NCI-H2107 (cell line): ENCODE measurements at places on chromosomes 2 and 18.

- DNase-seq: no peak
These were observed 133.3 kb downstream of the GFPT1 start for GRCh38 chr2:69253611-69254301.

DNA sequence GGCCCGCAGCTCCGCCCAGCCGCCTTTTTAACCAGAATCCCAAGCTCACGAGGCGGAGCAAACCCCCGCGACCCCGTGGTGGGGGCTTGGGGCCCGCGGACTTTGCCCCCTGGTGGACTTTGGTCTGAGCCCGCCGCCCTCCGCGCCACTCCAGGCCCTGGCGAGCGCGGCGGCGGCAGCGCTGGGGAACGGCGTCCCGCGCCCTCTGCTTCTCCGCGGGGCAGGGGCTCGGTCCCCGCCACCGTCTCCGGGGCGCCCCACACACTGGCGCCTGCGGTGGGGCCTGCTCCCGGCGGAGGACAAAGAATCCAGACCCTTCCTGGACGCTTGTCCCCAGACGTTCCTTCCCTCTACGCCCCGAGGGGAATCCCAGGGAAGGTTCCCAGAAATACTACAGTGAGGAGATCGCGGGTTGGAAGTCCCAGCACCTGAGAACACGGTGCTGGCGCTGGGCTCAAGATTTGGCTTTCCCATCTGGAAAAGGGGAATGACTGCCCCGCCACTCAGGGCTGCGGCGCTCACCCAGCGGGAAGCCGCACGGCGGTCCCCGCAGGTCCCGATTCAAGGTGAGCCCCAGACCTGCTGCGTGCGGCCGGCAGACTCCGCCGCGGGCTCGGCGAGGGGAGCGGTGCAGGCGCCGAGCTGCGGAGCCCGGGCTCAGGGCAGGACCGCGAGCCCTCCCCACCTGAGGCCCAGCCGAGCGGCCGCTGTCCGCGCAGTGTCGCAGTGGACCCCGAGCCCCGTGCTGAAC lies at the start of gene HAAO:
HAAO (minus strand) TSS at position 1 of the 751 bp plus-strand sequence. CDS start 47 bp downstream, outside the sequence.
- no peak for DNase-seq

DNA sequence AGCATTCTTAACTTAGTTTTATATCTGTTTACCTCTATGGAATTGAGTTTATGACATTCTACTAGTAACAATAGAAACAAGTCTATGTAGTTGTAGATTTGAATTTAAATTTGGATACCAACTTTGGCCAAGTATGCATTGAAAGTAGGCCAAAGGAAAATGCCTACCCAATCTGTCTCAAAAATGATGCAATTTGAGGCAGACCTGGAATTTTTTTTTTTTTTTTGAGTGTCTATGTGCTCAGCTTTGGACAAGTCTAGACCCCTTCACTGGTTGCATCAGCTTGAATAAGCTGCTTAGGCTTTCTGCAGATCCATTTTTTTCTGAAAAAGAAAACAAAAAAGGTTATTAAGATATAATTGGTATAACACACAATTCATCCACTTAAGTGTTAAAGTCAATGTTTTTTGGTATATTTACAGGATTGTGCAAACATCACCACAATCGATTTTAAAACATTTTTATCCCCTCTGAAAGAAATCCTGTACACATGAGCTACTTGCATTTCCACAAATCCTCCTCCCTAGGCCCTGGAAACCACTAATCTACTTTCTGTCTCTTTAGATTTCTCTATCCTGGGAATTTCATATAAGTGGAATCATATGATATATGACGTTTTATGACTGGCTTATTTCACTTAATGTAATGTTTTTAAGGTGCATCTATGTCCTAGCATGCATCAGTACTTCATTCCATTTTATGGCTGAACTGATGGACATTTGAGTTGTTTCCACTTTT lies 185.1 kb upstream of the CCDC68 start:
- no peak for DNase-seq

DNA sequence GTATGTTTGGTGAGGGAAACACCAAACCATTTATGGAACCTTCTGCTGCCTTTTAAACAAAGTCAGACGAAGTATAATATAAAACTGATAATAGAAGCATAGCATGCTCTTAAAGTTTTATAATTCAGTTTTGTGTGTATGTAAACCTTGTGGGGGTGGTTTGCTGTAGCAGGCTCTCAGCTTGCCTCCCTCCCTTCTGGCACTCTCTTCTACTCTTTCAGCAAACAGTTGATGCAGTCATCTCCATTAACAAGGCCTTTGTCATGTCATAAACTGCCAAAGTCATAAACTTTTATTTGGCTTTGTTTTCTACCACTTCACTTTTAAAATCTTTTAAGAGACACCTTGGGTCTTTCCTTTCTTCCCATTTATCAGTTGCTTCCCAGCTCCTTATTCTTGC lies 448.2 kb upstream of the SETBP1 start:
- no peak for DNase-seq

- no peak for DNase-seq
These were observed 147.0 kb upstream of the LINC00305 start for GRCh38 chr18:64295839-64296238.

GRCh38 chr2:27583390-27583915 lies 611 bp downstream of the ZNF512 start:
- no peak for DNase-seq

DNA sequence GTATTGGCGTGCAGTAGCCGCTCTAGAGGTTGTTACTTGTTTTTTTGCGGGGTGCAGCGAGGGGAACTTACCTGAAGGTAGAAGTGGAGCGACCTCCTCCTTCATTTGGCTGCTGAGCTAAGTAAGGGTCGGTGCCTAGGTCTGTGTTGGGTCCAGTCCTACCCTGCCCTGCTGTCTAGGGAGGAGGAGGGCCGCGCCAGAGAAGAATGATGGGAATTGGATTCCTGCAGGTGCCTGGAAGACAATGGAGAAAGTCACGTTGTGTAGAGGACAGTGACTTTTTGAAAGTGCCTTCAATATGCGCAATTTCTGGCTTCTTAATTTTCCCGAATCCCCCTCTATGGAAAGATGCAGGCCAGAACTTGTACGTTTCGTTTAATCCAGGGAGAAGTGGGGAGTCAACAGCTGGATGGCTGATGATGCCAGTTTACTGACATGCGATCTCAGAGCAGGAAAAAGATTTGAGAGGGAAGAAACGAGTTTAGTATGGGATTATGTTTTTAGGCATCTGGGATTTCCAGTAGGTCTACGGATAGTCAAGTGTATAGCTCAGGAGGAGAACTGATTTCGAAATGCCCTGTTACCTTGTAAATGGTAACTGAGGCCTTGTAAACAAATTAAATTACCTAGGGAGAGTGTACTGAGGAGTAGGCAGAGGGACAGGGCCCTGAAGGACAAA lies 653 bp downstream of the MRPS9 start:
- no peak for DNase-seq

DNA sequence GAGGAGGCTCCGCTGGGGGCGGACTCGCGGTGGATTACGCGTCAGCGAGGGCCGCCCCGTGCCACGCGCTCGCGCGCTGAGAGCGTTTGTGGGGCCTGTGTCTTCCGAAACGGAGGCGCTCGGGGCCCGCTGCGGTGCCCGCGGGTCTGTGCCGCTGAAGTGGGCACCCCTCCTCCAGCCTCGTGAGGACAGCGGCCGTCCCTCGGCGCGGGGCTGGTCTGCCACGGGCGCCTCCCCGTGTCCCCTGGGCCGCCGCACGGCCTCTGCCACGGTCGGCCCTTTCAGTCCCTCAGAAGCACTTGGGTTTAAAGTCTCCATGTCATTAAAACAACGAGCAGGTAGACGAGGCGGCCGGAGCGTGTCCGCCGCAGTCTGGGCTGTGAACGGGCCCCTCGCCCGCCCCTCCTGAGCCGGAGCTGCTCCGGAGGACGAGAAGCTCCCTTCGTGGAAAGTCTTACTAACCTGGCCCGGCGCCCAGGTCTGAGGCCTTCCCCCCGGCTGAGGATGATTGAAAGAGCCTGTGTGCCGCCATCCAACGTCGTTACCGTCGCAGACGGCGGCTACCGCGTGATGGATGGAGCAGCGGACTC lies 97.6 kb downstream of the NFATC1 start:
- DNase-seq: no peak

DNA sequence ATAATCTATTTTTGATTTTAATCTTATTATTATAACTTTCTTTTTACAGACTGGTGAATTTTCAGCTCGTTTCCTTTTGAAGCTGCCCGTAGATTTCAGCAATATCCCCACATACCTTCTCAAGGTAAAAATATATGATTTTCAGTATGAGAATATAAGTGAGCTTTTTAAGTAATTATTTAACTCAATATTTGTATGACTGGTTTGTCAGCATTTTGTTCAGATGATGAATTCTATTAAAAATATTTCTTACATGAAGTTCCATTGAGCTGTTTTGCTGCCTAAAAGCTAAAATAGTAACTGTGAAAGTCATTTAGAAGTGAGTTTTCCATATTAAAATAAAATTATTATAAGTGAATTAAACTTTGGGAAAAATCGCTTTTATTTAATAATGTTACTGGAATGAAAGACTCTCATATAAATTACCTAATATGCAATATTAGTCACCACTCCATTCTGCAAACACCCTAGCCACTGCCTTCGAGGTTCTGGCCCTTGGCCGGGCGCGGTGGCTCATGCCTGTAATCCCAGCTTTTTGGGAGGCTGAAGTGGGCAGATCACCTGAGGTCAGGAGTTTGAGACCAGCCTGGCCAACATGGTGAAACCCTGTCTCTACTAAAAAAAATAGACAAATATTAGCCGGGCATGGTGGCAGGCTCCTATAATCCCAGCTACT lies 155.3 kb downstream of the BABAM2 start:
- no peak for DNase-seq

GRCh38 chr2:1775511-1776035 lies 31.3 kb upstream of the PXDN start:
- DNase-seq: no peak

- no peak for DNase-seq
These were observed 75.4 kb upstream of the KCNE4 start for GRCh38 chr2:222976521-222977061.

DNA sequence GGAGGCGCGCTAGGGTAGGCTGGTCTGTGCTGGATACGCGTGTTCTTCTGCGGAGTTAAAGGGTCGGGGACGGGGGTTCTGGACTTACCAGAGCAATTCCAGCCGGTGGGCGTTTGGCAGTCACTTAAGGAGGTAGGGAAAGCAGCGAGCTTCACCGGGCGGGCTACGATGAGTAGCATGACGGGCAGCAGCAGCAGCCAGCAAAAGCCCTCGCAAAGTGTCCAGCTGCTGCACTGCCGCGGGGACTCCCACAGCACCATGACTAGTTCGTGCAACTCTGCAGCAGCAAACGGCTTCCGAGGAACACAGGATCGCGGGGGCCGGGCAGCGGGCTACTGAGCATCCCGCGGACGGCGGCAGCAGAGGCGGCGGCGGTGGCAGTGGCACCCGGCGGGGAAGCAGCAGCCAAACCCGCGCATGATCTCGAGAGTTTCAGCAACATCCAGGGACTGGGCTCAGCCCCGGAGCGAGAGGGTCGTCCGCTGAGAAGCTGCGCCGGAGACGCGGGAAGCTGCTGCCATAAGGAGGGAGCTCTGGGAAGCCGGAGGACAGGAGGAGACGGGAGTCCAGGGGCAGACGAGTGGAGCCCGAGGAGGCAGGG lies 368 bp downstream of the TMEFF2 start:
- no peak for DNase-seq

GRCh38 chr2:52929412-52929811 lies 838.2 kb upstream of the CHAC2 start:
- no peak for DNase-seq

- DNase-seq: no peak
These were observed 308.9 kb downstream of the TXNL1 start for GRCh38 chr18:56329536-56329935.

- DNase-seq: no peak
These were observed 345.3 kb downstream of the DCC start for GRCh38 chr18:52685316-52685715.

DNA sequence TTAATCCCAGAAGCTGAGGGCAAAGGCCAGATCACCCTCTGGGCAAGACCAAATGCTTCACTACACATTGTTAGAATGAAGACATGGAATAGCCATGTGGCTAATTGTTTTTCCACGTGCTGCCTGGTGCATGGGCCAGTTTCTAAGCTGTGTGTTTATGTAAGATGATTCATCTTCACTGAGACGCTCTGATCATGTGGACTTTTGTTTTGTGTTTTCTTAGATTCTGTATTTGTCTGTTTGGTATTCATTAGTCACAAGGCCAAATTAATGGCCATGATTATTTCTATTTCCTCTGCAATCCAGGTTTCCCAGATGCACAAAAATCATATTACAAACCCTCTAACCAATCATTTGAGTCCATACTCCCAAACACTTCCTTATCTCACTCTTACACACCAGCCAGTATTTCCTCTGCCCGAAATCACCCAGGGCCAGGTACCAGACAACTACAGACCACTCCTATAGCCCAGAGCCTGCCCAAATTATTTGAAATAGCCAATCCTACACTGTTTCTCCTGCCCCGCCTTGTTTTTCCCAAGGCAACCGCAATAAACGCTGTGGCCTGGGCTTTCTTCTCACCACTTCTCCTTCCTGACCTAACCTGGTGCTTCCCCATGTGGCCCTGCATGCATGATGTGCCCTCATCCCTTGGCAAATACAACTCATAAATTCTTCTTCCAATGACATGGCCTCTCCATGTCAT lies 94.2 kb upstream of the SP3 start:
- DNase-seq: no peak

DNA sequence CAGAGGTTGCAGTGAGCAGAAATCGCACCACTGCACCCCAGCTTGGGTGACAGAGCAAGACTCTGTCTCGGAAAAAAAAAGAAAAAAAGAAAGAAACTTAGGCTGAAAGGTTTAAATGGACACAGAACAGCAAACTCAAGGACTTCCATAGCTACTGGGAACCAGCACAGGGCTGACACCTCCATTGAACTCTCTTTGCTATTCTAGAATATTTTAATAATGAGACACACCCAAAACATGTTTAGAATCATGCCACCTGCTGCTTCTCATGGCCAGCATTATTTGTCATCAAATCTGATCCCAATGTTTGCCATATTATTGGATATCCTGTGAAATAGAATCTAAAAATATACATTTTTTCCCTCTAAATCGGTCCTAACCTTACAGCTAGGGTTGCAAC lies 42.7 kb upstream of the LTBP1 start:
- no peak for DNase-seq

- no peak for DNase-seq
These were observed 383.1 kb upstream of the ID2 start for GRCh38 chr2:8298783-8299182.

DNA sequence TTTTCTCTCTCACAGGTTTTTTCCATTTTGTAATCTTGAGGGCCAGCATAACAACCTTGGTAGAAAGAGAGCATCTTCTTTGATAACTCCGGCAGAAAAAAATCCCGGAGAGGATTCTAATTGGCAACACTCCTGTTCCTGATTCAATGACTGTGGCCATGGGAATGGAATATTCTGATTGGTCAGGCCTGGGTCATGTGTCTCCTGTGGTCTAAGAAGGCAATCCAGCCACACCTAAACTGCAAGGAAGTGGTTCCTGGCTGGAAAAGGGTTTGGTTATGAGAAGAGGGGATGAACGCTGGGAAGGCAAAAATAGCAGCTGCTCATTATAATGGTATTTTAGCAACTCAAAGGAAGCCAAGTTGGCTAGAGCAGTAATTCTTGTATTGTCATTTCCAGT lies 24.8 kb upstream of the ZNF638 start:
- DNase-seq: no peak

- no peak for DNase-seq
These were observed 484.8 kb upstream of the NETO1 start for GRCh38 chr18:73352546-73352945.
